Activated naive CD4-positive, alpha-beta T cell (primary cell): ENCODE measurements at places on chromosomes 5 and 9.

DNA sequence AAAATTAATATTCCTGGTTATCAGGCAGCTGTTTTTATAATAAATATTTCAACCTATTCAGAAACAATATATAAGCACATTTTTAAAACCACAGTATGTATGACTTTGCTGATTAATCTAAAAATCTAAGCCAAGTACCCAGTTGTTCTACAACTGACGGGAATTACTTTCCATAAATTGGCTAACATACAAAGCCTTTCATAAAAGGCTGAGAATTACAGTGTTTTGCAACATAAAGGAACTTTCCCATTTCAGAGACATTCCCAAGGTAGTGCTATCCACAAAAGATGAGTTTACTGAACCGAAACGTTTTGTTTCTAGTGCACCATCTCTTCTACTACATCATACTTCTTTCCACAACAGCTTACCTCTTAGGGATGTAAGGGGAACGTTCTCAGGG, 7.2 kb downstream of the RNF145 start:
- no peak for DNase-seq

- DNase-seq = no peak
Measured at GRCh38 chr9:91285729-91286353, 75.9 kb downstream of the AUH start.

DNA sequence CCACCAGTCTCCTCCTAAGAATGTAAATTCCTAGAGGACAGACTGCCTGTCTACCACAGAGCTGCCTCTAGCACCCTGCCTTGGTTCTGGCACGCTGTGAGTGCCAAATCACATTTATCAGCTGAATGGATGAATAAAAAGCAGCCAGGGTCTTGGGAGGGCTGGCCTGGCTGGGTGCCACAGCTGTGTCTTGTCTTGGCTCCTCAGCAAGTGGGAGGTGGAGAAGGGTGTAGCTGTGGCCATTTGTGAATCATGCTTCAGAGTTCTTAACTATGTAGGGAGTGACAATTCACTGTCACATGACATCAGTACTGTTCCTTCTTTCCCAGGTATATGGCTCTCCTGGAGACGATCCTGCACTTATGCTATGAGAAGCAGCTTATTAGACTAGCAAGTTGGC, 70.6 kb downstream of the DCP2 start:
- DNase-seq = no peak

GRCh38 chr5:43523662-43524072, 8.7 kb upstream of the C5orf34 start:
- no peak for DNase-seq

GRCh38 chr5:123439709-123440108, 16.5 kb upstream of the CEP120 start:
- no peak for DNase-seq

DNA sequence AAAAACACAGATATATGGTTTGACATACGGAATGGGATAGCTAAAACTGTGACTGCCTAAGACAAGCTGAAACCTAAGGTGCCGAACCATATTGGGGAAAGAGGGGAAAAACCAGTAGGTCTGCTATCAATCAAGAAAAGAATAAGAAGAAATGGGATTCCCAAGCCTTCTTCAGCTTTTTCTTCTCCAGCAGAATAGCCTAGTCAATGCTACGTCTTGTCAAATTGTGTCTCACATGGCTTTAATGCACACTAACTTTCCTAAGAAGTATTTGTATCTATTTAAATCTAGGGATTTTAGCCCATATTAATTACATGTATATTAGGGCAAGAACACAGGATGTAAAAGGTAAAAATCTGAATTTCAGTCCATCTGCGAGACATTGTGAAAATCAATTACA, 797 bp upstream of the FBXO38 start:
- DNase-seq = no peak

GRCh38 chr9:92726348-92726747, 38.3 kb downstream of the BICD2 start:
- no peak for DNase-seq

GRCh38 chr9:7300484-7300883, 499.1 kb downstream of the DMAC1 start:
- no peak for DNase-seq

DNA sequence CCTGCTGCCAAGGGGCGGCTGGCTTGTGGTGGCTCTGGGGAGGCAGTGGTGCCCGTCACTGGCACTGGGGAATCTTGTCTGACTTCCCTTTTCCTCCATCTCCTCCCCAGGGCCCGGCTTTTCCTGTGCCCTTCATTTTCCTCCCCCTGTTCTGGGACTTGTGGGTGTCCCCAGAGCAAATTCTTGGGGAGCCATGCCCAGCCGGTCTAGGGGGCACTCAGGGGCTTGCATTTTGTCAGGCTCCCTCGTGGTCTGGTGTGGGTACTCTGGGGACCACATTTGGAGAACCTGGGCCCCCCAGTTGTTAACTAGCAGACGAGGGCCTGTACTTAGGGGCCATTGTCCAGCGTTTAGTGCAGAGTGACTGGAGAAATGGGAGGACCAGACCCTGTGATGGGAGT, 105.2 kb upstream of the IER5L start:
- DNase-seq = no peak

GRCh38 chr9:136750526-136750925, 2.2 kb upstream of the LCN6 start:
- DNase-seq = no peak

- DNase-seq = no peak
Measured at GRCh38 chr9:3865141-3865772, 339.5 kb upstream of the RFX3 start.

DNA sequence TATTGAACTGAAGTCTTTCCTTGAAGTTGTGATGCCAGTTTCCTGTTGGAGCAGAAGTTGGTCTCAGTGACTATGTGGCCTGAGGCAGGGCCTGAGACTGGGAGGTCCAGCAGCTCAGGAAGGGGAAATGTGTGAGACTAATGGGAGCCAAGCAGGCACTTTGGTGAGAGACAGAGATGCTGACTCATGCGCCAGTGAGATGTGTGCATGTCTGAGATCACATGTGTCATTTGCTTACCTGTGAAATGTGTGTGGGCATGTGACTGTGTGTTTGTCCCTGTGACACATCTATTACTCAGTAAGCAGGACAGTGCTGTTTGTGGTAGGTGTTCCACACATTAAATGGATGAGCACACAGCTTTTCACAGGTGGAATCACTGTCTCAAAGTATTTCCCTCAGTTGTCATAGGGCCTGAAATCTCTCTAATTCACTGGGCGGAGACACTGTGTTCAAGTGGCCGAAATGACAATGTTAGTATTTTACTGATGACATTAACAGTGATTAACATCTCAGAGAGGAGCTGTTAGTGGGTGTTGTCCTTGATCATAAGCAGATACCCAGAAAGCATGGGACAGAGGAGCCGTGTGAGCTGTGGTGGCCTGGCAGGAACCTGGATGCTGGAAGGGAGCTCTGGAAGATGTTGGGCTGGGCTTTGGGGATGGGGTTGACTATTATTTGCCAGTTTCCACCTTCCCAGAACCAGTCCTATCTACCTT, 7.4 kb downstream of the NPR2 start:
- DNase-seq = no peak
